Activated naive CD4-positive, alpha-beta T cell (primary cell): ENCODE measurements at places on chromosomes 5 and 9.

- DNase-seq: no peak
Observed at GRCh38 chr5:76443066-76443800, 40.1 kb downstream of the IQGAP2 start.

DNA sequence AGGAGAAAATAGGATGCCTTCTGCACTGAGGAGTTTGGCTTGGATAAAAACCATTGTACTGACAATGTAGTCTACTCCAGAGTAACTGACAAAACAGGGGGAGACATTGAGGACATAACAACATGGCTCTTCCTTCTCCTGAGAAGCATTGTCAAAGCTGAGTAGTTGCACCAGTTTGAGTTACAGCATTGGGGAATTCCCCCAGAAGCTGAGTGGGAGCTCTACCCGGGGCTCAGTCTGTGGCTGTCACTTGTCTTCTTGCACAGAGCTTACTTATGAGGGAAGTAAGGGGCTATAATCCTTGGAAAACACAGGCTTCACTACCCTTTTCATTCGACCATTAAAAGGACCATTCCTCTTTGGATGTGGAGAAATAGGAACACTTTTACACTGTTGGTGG, 21.2 kb downstream of the HSPB3 start:
- DNase-seq: no peak

DNA sequence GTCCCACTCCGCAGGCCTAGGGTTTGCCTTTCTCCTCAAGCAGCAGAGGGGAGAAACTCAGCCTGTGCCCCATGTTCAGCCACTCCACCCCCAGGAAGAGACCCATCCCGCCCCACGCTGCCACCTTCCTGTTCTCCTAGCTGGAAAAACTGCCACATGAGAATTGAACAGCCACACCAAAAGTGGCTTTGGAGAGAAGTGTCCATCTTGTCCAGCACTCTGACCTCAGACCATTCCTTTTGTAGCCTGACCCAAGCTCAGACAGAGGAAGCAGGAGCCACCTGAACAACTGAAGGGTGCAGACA, 8.3 kb upstream of the SLC25A48 start:
- no peak for DNase-seq

GRCh38 chr5:143037071-143037470, 266.9 kb downstream of the ARHGAP26 start:
- no peak for DNase-seq

DNA sequence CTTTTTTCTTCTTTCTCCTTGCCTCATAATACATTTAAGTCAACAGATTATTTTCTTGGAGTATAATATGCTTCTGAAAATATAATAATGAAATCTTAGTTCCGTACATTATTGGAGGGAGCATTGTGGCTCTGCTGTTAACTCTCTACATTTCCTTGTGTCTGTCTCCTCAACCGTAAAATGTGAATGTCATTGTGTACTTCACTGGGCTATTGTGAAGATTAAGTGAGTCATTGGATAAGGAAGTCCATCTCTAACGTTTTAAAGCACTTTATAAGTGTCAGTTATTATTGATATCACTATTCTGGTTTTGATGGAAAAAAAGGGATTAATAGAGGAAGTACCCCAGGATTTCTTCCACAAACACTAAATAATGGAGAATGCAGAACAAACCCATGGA, 304.5 kb upstream of the RFX3 start:
- DNase-seq: no peak

GRCh38 chr5:93454896-93455295, 126.1 kb downstream of the NR2F1-AS1 start:
- DNase-seq: no peak

GRCh38 chr9:69615880-69616279, 56.3 kb downstream of the APBA1 start:
- no peak for DNase-seq

DNA sequence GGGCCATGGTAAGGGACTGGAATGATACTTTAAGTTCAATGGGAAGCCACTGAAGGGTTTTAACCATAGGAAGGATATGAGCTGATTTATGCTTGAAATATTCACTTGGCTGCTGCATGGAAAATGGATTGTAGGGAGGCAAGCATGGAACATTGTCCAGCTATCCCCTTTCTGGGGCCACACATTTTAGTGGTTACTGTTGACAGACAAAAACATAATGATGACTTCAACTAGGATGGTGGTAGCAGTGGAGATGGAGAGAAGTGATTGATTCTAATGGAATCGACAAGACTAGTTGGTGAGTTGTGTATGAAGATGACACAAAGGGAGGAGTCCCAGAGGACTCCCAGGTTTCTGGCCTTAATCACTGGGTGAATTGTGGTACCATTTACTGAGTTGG, 6.2 kb upstream of the FCHSD1 start:
- DNase-seq: no peak

- DNase-seq: no peak
Observed at GRCh38 chr5:124504081-124504916, 242.1 kb downstream of the ZNF608 start.

GRCh38 chr5:149118463-149118862, 22.8 kb upstream of the ABLIM3 start:
- no peak for DNase-seq

DNA sequence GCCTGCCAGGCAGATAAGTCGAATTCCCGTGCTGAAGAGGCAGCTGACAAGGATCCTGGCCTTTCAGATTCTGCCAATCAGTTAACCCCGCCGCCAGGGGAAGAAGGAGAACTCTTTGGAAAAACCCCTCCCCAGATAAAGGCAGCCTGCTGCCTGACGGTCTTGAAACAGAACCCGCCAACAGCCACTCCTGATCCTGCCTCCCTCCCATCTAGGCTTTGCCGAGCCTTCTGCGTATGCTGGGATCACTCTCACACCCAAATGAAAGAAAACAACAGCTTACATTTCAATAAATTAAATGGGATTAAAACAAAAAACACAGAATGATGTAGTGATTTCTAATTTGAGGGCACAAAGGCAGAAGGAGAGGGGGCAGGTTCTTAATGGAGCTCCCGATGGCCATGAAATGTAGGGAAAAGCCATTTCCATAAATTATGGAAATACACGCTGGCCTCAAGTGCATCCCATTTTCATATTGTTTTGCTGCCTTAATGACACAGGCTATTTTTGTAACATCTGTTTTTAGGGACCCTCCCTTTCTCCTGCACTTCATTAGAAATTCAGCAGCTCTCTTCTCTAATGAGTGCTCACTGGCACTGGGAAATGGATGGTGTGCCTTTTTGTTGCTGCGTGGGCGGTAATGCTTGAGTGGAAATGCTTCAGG, 319.1 kb downstream of the MED10 start:
- no peak for DNase-seq

DNA sequence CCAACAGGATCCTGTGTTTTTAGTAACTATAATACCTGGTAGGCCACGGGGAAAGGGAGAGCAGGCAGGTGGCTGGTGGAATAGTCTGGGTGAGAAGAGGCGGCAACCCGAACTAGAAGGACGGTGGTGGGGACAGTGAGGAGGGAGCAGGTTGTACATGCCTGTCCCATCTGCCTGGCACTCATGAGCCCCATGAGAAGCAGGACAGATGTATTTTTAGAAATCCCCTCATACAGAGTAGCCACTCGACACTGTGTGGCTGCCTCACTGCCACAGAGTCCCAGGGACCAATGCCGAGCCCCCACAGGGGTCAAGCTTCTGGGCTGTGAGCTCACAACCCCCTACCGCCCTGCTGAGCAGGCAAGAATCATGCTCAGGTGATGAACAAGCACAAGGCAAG, 136.6 kb downstream of the SEC61B start:
- DNase-seq: no peak
